ENCODE measurements at places on chromosomes 5 and 9. TPM values are rescaled to one million over a fixed set of nuclear protein-coding genes. Genes with fewer than 3 reads are reported as not detected.

The GZMA gene
- not detected for total RNA-seq

The PCDHGB7 gene
- total RNA-seq: 5.4 TPM

GRCh38 chr5:10475931-10476676 is 34.4 kb downstream of the ROPN1L start:
- peaks cover 2% of the 10 kb centered on the region for H3K36me3 ChIP-seq
- no peak overlapping the region for H3K4me3 ChIP-seq
- H3K4me1 ChIP-seq: peaks cover 37% of the 10 kb centered on the region
- no peak overlapping the region for H3K27ac ChIP-seq
- H3K27me3 ChIP-seq: peaks cover 4% of the 10 kb centered on the region
- no peak for DNase-seq

The TLX3 gene
- total RNA-seq: not detected

DNA sequence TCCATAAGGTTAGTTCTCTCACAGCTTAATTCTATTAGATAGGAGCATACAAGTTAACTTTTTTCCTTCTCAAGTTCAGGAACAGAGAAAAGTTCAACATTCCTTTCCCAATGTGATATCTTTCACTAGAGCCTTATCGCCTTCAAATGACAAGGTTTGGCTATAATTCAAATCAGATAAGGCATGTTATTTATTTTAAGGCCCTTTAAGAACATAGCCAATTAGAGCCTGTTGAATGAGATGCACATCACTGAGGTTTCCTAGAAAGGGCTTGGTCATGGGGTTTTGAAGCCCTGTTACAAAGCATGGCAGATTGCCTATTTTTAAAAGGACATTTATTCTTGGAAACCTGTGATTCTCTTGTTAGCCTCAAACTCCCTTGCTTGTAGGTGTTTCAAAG is 123.4 kb downstream of the BASP1 start:
- peaks cover 27% of the 10 kb centered on the region for H3K4me1 ChIP-seq
- H3K36me3 ChIP-seq: no peaks in the 10 kb centered on the region
- no peak overlapping the region for H3K27ac ChIP-seq
- H3K4me3 ChIP-seq: no peak overlapping the region
- no peak for DNase-seq

- DNase-seq: no peak
- no peak overlapping the region for H3K4me3 ChIP-seq
- H3K36me3 ChIP-seq: no peaks in the 10 kb centered on the region
- no peak overlapping the region for H3K27ac ChIP-seq
- H3K27me3 ChIP-seq: peaks cover 12% of the 10 kb centered on the region
- H3K4me1 ChIP-seq: no peaks in the 10 kb centered on the region
Observed at GRCh38 chr9:882416-882924, 41.0 kb downstream of the DMRT1 start.

- no peak overlapping the region for H3K4me3 ChIP-seq
- DNase-seq: peak; percentile 82
- H3K36me3 ChIP-seq: no peaks in the 10 kb centered on the region
- H3K27ac ChIP-seq: no peak overlapping the region
- peaks cover 59% of the 10 kb centered on the region for H3K27me3 ChIP-seq
Observed at GRCh38 chr5:135062216-135063055, 28.4 kb upstream of the PITX1 start.

GRCh38 chr9:121194730-121195129 is 6.9 kb downstream of the RAB14 start:
- H3K27me3 ChIP-seq: no peaks in the 10 kb centered on the region
- H3K27ac ChIP-seq: no peak overlapping the region
- H3K4me3 ChIP-seq: no peak overlapping the region
- H3K4me1 ChIP-seq: peaks cover 82% of the 10 kb centered on the region

DNA sequence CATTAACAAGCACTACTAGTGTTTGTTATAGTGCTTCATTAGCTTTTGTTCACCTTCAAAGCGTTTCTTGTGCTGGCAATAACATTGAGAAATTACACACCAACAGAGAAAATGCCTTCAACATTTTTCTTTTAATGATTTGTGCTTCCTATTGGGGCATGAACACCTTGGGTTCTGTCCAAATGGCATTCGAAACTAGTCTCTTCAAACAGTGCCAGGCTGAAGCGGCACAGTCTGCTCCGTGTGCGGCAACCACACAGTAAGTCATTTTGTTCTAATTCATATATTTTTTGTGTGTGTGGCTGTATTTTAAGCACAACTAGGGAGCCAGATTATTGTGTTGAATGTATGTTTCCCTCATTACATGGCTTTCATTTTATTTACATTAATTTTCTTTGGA is 414.7 kb upstream of the SGCD start:
- no peak overlapping the region for H3K27ac ChIP-seq
- no peak for DNase-seq
- H3K27me3 ChIP-seq: peaks cover 4% of the 10 kb centered on the region
- no peaks in the 10 kb centered on the region for H3K4me1 ChIP-seq
- no peaks in the 10 kb centered on the region for H3K36me3 ChIP-seq

The C9orf50 gene
- 0.39 TPM for total RNA-seq

DNA sequence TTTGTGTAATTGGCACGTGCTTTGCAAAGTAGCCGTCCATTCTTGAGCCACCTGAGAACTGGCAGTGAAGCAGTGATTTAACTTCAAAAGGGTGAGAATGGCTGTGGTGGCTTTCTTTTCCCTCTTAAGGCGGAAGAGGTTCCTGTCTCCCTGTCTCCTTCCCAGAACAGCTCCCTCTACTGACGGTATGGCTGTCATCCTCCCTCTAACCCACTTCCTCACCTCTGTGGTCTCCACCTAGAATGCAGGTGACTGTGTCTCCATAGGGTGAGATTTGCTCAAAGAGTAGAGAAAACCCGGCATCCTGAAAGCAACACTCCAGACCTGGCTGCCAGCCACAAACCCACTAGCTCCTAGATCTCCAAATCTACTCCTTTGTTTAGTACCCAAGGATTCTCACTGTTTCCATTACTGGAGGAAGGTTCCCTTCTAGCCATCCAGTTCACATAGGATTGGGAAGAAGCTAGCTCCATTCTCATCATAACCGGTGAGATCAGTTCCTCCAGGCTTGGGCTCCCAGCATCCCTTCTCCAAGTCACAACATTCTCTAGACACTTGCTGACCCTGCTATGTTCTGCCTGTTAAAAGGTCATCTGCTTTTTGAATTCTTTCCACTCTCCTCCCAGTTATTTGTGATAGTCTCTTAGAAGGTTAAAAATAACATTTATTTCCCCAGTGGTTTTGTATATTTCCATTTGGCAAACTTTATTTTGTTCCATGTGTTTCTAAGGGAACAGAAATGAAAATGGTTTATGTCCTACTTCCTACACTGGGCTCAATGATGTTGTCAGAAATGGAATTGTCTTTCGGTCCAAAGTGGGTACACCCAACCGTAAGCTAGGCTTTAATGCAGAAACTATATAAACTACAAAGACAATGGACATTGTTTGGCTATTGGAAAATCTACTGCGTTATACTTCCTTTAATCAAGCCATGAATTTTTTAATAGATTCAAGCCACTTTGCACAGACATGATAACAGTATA is 269.4 kb downstream of the CWC27 start:
- DNase-seq: no peak
- H3K36me3 ChIP-seq: no peaks in the 10 kb centered on the region
- H3K27ac ChIP-seq: peak overlapping the region; percentile 78
- no peaks in the 10 kb centered on the region for H3K27me3 ChIP-seq
- peaks cover 62% of the 10 kb centered on the region for H3K4me1 ChIP-seq
